ENCODE measurements at places on chromosomes 6 and 20. TPM values are rescaled to one million over a fixed set of nuclear protein-coding genes. Genes with fewer than 3 reads are reported as not detected.

GRCh38 chr6:111832833-111833418, 40.3 kb downstream of the FYN start:
- no peak for DNase-seq

The TRMT11 gene
- total RNA-seq, result 8.9 TPM

The CST7 gene
- not detected for total RNA-seq

The CD109 gene
- 6.5 TPM for total RNA-seq

The MCCD1 gene
- not detected for total RNA-seq

GRCh38 chr6:139962654-139963347, 588.4 kb upstream of the CITED2 start:
- DNase-seq, result no peak

The ELOVL2 gene
- total RNA-seq, result not detected

DNA sequence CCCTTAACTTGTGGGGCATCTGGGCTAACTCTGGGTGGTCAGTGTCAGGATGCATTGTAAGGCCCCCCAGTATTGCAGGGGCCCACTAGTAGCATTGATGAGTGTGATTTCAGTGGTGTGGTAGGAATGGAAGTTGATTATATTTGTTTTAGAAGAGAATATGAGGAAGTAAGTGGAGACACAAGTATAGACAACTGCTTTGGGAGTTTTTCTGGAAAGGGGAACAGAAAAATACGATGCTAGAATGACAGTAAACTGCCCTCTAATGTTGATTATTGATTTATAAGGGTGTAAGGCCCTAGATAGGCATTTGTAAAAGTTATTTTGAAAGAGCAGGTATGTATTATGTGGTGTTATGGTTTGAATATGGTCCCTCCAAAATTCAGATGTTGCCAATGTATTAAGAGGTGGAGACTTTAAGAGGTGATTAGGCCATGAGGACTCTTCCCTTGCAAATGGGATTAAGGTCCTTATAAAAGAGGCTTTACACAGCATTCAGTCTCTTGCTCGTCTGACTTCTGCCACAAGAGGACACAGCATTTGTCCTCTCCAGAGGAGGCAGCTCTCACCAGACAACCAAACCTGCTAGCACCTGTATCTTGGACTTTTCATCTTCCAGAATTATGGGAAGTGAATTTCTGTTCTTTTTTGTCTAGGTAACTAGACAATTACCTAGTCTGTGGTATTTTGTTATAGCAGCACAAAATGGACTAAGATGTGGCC, 135.9 kb upstream of the DTNBP1 start:
- DNase-seq, result no peak

DNA sequence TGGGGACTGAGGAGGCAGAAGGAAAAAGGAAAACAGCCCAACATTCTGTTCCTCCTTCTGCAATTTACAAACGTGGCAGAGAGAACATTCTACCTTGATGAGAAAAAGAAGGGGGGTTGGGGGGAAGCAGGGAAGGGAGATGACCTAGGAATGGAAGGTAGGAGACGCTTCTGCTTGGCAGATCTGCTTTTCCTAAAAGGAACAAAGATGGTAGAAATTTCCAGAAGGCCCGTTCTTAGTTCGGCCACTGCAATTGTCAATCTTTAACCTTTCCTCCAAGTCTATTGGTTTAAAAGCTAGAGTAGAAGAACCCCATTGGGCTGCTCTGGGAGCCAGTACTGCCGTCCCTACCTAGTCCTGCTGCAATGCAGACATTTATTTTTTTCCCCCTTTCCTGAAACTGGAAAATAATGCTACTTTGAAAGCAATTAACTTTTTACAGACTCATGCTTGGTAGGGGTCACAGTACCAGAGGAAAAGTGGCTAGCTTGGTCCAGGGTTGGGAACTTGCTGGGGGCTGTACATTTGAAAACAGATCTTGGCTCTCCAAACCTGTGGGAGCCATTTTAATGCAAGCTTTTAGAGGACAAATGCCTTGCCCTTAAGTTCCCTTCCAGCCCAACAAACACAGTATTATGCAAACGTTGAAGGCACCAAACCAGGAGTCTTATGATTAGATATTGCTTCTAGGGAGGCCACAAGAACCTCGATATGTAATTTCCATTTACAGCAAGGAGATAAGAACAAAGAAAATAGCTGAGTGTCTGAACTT, 2.6 kb downstream of the ZMYND8 start:
- no peak for DNase-seq

- no peak for DNase-seq
These were observed 119.5 kb downstream of the SCAF8 start for GRCh38 chr6:154852687-154853086.

DNA sequence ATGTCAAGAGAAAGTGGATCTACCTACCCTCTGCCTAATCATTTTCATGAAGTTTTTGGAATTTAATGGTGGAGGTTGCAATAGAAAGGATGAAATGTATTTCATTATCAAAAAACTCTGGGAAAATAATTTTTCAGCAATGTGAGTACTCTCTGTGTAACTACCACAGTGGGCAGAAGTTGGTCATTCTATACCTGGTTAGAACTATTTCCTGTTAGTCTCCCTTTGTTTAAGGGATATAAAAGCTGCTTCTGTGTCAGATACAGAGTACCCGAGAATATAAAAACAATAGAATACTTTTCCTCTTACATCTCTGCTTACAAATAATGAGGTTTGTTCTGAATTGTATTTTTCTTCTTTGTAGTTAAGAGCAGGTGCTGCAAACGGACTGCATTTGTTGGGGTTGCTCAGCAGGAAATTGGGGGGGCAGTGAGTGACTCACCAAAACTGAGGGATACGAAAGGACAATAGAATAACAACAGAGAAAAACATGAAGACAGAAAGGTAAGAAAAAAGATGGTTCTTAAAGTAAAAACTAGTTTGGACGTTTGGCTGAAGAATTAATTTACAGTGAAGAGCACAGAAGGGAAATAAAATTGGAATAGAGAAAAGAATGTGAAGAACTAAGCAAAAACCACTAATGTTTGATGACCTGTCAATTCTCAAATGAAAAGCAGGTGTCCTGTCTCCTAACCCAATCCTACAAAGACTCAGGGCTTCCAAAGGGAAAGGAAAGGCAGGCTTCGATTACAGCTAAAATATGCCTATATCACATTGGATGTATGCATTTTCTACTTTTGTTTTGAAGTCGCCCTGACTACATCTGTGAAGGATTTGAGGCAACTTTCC, 703.1 kb downstream of the RFPL4B start:
- peak; percentile 76 for DNase-seq

GRCh38 chr20:5357946-5358345, 41.2 kb upstream of the PROKR2 start:
- no peak for DNase-seq

GRCh38 chr6:82783587-82784236, 281.9 kb downstream of the UBE3D start:
- DNase-seq, result peak; percentile 5

DNA sequence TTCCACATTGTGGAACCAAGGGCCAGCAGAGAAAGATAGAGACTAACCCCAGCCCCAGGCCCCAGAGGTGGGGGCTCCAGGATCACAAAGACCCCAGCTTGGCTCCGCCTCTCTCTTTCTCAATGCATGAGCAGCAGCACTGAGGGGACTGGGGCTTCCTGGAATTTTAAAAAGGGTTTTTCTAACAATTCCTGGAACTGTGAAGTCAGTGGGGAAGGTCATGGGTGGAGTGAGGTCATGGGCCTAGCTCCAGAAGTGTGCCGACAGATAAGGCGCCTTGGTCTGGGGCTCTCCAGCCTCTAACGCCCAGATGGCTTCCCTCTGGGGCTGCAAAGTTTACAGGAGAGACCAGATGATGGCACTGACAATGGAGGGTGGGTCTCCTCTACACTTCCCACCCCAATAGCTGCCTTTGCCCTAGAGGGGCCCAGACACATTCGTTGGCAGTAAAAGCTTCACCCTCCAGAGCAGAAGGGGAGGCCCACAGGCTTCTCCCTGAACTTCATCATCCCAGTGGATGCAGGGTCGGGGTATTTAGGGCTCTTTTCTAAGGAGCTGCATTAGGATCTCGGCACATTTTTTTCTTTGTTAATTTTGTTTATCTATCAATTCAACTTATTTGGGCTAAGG, 46.9 kb upstream of the CD93 start:
- DNase-seq, result peak; percentile 70

The EFHC1 gene
- total RNA-seq, result 4.0 TPM

The PRDM1 gene
- total RNA-seq, result 1.3 TPM

- no peak for DNase-seq
These were observed 394.9 kb downstream of the MAFB start for GRCh38 chr20:40294175-40294574.

- no peak for DNase-seq
These were observed at the start of gene MPIG6B for GRCh38 chr6:31723245-31723979. MPIG6B (plus strand) TSS chr6:31723373; CDS start chr6:31723384, 11 bp downstream.

- DNase-seq, result no peak
These were observed 9.4 kb downstream of the MAS1 start for GRCh38 chr6:159899994-159900745.

DNA sequence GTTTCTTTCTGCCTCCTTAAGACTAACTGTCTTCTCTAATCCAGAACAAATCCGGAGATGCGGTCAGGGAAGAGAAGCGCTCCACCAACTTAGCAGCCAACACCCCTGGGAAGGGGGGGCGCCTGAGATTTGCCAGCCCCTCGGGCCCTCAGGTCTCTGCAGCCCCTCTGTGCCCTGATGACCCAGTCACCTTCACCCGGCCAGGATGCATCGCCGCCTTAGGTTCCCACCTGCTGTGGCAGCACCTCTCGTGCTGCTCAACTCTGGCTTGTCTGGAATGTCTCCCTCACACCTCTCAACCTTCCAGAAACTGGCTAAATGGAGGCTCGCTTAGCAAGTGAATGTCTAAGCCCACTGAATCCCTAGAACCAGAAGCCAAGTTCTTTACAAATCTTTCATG, 28.0 kb upstream of the AAR2 start:
- no peak for DNase-seq

- DNase-seq, result no peak
These were observed 74.6 kb upstream of the THBS2 start for GRCh38 chr6:169328112-169328801.

- peak; percentile 25 for DNase-seq
These were observed 13.6 kb downstream of the ITPA start for GRCh38 chr20:3222635-3223600.

DNA sequence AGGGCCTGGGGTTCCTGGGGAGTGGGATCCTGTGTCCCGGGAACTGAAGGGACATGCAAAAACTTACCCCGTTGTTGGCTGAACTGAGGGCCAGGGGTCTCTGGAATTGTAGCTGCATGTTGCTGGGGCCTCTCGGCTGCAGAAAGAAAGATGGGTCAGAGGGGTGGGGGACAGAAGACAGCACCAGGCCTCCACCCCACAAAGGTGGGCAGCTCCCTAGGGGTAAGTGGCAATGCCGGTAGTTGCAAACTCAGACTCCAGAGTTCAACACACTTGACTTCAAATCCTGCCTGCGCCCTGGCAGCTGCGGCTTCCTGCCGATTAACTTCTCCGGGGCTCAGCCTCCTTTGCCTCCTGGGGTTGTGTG, 4.8 kb downstream of the ZBP1 start:
- DNase-seq, result no peak

DNA sequence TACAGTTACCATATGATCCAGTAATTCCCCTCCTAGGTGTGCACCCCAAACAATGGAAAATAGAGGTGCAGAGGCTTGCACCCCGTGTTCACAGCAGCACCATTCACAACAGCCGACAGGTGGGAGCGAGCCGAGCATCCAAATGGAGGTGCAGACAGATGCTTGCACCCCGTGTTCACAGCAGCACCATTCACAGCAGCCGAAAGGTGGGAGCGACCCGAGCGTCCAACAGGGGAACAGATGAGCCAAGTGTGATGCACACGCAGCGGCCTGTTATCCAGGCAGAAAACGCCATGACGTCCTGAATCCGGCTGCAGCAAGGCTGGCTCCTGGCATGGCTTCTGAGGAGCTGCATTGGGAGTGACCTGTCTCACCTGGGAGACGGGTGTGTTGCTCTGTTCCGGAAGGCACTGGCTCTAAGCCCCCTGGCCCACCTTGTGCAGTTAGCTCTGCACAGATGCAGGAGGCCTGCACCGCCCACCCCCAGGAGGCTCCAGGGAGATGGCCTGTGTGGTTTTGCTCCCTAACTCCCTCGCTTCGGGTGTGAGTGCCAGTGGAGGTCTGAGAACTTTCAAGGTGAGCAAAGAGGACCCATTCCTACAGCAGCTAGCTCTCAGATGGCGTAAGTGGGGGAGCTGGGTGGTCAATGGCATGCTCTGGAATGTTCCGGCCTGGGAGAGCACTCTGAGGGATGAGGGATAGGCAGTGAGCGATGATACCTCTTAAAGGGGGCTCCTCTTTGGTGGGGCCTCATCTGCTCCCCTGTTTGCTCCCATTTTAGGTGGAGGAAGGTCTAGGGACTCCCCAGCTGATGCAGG, 47.8 kb upstream of the FRMD1 start:
- DNase-seq, result no peak

The CD40 gene
- 2.2 TPM for total RNA-seq

The BPIFB2 gene
- total RNA-seq, result not detected

The MLIP gene
- total RNA-seq, result 1.1 TPM

DNA sequence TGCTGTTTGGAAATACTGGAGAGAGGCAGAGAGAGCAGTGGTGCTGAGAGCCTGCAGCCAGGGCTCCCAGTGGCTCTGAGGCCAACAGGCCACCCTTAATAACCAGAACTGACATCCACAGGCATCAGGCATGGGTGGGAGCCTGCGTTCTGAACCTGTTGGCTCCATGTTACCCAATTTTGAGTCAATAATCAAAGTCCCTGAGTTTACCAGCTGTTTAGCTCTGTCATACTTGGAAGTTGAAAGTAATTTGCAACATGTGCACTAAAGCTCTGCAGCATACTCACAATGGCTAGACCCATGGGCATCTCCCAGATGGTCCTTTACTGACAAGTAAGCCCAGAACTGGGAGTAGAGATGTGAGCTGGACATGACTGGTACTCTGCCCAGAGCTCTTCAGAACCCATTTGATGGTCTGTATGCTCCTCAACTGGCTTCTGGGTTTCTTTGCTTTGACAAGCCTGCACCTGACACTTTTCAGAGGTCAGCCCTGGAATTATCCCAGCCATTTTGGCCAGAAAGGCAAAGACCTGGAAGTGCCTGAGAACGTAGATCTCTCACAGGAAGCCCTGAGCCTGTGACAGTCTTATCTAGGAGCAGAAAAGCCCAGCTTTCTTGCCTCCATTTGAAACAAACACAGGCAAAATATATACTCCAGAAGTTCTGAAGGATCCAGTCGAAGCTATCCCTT, 122.4 kb upstream of the CITED2 start:
- DNase-seq, result no peak

DNA sequence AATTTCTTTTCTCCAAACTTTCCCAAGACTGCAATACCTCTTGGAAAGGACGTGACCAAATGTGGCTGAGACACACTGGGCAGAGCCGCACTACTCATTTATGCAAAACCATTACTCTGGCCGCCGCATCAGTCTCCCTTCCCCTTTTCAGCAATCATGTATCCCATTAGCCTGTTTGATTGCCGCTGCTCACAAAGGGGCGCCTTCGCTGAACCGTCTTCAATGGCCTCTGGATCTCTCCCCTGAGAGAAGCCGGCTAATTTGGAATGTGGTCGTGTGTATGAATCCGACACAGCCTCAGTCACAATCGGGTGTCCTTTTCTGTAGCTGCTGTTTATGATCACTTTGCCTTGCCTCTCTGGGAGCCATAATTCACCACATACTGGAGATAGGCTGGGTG, 361.1 kb downstream of the ZFAND3 start:
- no peak for DNase-seq

Data from lung microvascular endothelial cell (primary cell).